T-helper 1 cell (primary cell): ENCODE measurements at places on chromosomes 3 and 15.

- no peak for DNase-seq
Measured at GRCh38 chr3:142652826-142653292, 56.7 kb downstream of the PLS1 start.

- peak; percentile 4 for DNase-seq
Measured at GRCh38 chr3:105322570-105323273, 44.0 kb upstream of the ALCAM start.

GRCh38 chr15:40342416-40343320 is 1.9 kb upstream of the CCDC9B start:
- no peak for DNase-seq

- DNase-seq = no peak
Measured at GRCh38 chr3:156782921-156783320, 43.2 kb upstream of the LEKR1 start.

GRCh38 chr15:40242601-40243000 is 3.7 kb downstream of the PAK6 start:
- DNase-seq = no peak

GRCh38 chr15:40927873-40928806 is 1.0 kb upstream of the DLL4 start:
- DNase-seq = no peak

GRCh38 chr15:48893311-48893710 is 15.4 kb downstream of the EID1 start:
- no peak for DNase-seq

GRCh38 chr3:172617976-172618375 is 92.9 kb downstream of the NCEH1 start:
- DNase-seq = no peak

GRCh38 chr3:16600780-16601536 is 4.3 kb downstream of the DAZL start:
- peak; percentile 68 for DNase-seq

DNA sequence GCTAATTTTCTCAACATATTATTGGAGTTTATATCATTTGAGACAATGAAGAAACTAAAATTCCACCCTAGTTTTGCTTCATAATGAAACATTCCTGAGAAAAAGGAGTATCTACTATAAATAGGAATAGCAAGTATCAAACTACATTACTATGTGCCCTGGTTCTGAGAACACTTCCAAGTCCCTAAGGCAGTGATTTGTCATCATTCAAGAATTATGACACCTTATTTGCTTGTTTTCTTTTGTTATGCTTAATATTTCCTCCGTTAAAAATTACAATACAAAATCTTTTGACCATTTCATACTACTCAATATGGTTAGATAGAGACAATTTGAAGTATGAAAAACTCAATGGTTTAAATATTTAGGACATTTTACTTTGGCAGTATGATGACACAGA is 707.8 kb upstream of the GOLIM4 start:
- no peak for DNase-seq

DNA sequence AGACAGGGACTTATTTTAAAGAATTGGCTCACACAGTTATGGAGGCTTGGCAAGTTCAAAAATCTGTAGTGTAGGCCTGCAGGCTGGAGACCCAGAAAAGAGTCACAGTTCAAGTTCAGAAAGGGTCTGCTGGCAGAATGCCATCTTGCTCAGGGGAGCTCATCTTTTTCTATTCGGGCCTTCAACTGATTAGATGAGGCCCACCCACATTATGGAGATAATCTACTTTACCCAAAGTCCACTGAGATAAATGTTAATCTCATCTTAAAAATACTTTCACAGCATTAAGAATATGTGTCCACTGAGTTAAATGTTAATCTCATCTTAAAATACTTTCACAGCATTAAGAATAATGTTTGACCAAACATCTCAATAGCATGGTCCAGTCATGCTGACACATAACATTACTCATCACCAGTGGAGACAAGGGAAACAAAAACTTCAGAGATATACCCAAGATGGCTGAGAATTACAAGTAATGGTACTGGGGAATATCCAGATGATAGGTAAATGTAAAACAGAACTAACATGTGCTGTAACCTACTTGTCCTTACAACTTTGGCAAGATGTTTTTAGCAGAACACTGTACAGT is 74.3 kb upstream of the STAC start:
- no peak for DNase-seq

- DNase-seq = no peak
Measured at GRCh38 chr3:115687721-115688120, 64.4 kb downstream of the GAP43 start.

DNA sequence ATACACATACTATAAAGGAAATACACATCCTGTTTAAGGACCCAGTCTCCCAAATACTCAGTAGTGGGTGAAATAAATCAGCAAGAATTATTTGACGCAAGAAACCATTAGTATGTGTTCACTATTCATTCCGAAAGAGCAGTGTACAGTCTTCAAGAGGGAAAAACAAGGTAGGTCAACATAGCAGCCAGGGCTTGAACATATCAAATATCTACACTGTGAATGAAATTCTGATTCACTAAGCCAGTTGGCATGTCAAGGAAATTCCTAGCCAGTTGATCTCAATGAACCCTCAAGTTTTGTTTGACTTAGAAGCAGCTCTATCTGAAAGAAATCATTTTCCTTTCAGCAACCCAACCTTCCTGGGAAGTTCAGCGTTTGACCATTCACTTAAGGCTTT is 99.0 kb downstream of the CNTN3 start:
- no peak for DNase-seq

GRCh38 chr3:188711881-188712247 is 459.9 kb upstream of the TPRG1 start:
- no peak for DNase-seq

- no peak for DNase-seq
Measured at GRCh38 chr3:10962481-10963036, 30.0 kb upstream of the SLC6A1 start.

- DNase-seq = no peak
Measured at GRCh38 chr3:115912372-115912771, 289.1 kb downstream of the GAP43 start.

DNA sequence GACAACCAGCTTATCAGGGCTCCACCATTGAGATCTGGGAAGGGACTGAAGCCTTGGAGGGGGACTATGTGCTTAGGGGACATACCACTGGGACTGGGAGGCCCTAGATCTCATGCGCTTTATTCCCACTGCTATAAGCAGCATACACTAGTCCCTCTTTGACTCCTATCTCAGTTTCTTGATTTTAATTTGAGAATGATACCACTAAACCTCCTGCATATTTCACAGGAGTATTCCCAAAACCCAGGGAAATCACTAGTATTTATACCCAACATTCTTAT is 29.2 kb downstream of the SLC24A1 start:
- DNase-seq = no peak

DNA sequence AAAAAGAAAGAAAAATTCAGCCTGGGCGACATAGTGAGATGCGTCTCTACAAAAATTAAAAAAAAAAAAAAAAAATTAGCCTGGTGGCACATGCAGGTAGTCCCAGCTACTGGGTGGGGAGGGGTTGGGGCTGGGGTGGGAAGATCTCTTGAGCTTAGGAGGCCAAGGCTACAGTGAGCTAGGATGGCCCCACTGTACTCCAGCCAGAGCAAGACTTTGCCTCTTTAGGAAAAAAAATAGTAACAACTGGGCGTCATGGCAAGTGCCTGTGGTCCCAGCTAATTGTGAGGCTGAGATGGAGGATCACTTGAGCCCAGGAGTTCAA is 23.9 kb upstream of the PPP4R2 start:
- DNase-seq = no peak

DNA sequence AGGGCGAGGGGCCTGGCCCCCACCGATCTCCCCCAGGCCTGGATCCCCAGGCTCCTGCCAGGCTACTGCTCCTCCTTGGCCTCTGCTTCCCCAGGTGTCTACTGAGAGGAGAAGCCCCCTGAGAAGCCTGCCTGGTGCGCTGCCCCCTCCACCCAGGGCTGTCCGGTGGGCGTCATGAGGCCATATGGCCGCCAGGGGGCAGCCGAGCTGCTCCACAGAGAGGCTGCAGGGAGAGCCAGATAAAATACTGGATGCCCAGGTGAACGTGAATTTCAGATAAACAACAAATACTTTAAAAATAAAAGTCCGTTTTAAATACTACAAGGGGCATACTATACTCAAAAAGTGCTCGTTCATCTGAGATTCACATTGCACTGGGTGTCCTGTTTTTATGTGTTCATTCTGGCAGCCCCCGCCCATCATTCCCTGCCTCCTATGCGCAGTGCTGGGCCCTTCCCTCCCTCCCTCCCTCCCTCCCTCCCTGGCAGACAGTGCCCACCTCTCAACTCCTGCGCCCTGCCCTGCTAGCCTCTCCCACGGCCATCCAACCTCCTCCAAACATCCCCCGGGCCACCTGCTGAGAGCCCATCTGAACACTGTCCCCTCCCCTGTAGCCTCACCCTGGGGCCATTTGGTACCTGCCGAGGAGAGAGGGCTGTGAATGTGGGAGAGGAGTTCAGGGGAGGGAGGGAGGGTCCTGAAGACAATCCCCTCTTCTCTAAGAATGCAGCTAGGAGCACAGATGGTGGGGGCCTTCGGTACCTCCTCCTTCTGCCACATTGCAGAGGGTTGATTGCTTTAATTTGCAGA is 29.6 kb downstream of the PSTPIP1 start:
- peak; percentile 59 for DNase-seq

- DNase-seq = peak; percentile 53
Measured at GRCh38 chr3:141738891-141739363, 829 bp downstream of the RNF7 start.

GRCh38 chr3:40994611-40995010 is 204.7 kb upstream of the CTNNB1 start:
- no peak for DNase-seq

GRCh38 chr3:31918179-31919150 is 62.6 kb downstream of the OSBPL10 start:
- no peak for DNase-seq

GRCh38 chr3:140584549-140584948 is 93.3 kb upstream of the TRIM42 start:
- no peak for DNase-seq

- no peak for DNase-seq
Measured at GRCh38 chr3:8455526-8456411, 45.9 kb upstream of the LMCD1 start.

GRCh38 chr15:50182219-50183013 is 420 bp downstream of the SLC27A2 start:
- peak; percentile 29 for DNase-seq

DNA sequence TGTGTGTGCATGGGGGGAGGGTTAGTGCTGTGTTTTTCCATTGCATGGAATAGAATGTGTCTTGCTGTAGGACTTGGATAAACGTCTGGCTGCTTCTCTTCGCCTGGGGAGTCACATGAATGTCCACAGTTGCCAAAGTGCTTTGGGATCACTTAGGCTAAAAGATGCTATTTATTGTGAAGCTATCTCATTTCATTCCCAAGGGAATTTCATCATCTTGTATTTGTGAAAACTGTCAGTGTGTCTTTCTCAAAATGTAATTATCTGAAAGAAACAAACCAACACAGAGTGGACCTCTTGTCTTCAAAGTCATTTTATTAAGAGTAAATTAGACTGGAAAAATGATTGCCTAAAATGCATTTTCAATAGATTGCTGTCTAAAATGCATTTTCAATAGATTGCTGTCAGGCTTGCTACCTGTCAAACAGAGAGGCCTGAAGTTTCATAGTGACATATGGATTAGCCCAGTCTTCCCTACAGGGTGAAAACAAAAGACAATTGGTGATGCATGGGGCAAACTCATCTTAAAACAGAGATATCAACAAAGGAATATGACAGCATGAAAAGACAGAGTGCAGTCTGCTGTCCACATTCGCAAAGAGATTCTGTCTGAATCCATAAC is 117.1 kb upstream of the GOLIM4 start:
- DNase-seq = no peak

DNA sequence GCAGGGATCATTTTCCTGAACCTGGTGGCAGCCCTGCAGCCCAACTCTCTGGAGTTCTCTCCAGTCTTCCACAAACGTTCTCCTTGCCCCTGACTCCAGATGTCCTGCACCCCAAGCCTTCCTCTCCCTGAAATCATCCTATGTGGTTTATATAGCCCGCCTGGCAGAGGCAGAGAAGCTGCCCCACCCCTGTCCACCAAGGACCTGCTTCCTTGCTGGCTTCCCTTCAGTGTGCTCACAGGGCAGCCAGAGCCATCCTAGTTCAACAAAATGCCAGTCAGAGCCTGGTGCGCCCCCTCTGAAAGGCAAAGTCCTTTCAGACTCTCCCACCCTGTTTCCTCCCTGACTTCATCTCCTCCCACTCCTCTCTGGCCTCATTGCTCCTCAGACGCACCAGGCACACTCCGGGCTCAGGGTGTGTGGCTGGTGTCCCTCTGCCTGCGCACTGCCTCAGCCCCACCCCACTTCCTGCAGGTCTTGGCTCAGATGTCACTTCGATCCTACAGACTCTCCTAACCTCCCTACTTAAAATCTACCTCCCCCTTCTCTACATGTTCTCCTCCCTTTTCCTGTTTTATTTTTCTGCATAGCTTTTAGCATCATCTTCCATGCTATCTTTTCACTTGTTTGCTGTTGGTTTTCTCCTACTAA is 5.9 kb downstream of the KBTBD13 start:
- no peak for DNase-seq

DNA sequence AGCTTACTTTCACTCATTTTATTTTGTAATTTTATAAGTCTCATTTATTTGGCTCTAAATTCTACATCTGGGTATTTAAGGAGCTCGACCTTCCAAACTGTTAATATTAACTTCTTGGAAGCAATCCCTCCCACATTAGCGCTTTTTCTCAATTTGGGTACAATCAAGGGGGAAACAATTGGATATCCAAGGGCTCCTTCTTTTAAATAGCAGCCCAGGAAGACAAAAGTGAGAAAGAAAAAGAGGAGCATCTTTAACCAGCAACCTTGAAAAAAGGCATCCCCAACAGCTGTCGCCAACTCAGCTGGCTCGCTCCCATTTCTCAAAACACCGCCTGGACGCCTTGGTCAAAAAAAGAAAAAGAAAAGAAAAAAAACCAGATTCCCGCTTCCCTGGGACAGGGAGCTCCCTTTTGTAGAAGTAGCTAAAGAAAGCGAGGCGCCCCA is 873 bp downstream of the C3orf70 start:
- DNase-seq = no peak

DNA sequence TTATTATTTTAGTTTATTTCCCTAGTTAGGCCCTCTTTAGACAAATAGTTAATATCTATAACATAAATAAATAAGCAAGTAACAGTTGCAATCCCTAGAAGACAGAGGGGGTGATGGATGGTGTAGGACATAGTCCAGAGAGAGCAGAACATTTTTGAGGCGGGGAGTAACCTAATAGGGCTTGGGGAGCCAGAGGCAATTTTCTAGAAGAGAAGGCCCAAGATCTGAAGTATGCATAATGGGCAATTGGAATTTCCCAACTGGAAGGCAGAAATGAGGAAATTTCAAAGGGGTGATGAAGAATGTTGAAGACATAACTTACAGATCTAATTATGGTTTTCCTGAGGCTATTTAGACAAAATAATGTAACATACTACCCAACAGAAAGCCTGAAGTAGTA is 525.7 kb downstream of the TUSC7 start:
- DNase-seq = no peak

GRCh38 chr15:41811432-41812195 is 16.3 kb upstream of the JMJD7 start:
- peak; percentile 62 for DNase-seq

DNA sequence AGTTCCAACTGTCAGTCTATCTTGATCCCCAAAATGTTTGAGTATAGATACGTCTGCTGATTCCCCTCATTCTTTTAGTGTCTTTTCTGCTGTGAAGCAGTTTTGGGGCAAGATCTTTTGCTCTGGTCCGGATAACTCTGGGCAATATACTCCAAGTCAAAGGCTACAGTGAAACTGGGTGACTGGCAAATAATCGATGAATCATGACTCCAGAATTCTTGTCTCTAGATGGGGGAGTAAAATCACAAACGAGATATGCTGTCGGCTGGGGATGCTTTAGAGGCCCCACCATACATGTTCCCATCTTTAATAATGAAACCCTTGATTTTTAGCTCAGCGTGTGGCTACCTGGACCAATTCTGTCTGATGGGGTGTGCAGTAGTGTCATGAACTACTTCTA is 76.5 kb downstream of the KLF13 start:
- DNase-seq = no peak
